ENCODE measurements at places on chromosomes 3 and 15.

- DNase-seq: no peak
Measured at GRCh38 chr15:78179906-78180305, 30.7 kb downstream of the IDH3A start.

DNA sequence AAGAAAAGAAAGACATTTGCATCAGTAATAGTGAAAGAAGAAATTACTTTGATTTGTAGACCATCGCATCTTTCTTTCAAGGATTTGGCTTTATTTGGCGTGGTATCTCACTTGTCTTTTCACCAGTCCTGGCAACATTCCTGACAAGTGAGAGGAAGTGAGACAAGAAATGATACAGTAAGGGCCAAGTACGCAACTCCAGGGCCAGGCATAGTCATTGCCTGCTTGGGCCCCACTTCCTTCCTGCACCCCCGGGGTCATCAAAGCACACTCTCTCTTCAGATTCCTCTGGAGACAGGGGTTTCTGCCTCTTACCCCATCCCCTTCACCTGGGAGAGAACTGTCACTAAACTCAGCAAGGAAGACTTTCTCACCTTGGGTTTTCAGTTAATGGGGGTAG is 55.1 kb downstream of the CD47 start:
- DNase-seq: no peak

- DNase-seq: no peak
Measured at GRCh38 chr3:143060906-143061305, 58.7 kb upstream of the CHST2 start.

DNA sequence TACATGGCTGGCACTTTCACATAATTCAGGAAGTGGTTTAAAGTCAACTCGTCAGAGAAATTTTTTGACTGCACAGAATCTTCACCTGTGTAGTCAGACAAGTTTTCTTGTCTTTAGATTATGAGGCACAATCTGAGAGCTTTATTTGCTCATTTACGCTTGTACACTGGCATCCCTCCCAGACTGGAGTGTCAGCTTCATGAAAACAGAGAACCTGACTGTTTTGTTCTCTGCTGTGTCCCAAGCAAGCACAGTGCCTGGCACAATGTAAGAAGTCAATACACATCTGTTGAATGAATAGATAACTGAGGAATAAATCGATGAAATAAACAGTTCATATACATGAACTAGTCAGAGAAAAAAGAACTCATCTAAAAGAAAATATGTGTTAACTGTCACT is 846.1 kb upstream of the CFAP20DC start:
- DNase-seq: no peak

DNA sequence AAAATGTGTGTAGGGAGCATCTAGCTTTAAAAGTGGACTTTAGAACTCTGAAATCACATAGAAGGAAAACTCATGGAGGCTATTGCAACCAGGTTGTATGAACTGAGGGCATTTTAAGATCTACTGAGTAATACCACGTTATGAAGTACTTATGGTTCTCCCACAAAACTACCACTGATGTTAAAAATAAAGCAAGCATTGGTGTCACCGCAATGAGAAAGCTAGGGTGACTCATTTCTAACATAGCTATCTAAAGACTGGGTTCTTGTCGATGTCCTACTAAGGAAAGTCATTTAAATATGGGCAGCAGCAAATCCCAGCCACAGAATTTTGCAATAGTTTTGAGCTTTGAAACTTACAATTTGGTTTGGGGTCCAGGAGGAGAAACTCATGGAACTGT is 584.8 kb downstream of the DIPK2A start:
- peak; percentile 2 for DNase-seq

- no peak for DNase-seq
Measured at GRCh38 chr15:20295238-20295811, 246.3 kb downstream of the GOLGA6L6 start.

DNA sequence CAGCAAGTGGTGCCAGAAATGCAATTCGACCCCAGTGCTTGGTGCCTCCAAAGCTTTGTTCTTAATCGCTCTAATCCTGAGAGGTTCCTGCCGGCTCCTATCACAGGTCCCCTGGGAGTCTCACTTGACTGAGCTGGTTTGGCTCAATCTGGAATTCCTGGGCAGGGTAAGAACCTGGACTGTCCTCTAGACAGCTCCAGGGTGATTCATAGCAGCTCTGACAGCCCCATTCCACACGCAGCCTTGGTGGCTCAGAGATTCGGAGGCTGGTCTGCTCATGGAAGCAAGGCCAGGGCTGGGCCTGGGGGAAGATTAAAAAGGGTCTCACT is 37.9 kb downstream of the MYO5C start:
- DNase-seq: peak; percentile 79

DNA sequence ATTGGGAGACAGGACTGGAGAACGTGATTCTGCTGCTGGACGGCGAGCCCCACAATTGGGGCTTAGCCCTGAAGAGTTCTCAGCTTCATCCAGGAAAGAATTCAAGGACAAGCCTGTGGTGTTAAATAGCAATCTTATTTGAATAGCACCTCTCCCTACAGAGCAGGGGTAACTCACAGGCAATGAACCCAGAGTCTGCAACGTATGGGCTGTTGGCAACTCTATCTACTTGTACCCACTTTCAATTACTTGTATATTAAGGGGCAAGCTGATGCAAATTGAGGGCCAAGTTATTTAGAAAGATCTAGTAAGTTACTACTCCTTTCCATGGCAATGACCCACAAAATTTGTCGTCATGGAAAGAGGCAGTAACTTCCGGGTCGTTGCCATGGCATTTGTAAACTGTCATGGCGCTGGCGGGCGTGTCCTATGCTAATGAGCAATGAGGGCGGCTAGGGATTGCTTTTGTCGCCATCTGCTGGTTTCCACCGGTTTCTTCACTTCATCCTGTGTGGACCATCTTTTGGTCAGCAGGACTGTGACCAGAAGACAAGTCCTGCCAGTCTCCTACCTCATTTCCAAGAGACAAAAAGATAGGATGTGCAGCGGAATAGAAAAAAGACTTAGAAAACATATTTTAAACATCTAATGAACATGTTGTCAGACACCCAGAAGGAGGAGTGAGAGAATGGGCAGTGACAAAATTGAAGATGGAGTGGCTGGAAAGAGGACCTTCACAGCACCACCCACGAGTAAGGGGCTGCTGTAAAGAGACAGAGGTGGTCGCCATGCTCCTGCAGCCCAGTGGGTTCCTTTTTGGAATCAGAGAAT is 45.8 kb upstream of the SH3BP5 start:
- DNase-seq: peak; percentile 83

DNA sequence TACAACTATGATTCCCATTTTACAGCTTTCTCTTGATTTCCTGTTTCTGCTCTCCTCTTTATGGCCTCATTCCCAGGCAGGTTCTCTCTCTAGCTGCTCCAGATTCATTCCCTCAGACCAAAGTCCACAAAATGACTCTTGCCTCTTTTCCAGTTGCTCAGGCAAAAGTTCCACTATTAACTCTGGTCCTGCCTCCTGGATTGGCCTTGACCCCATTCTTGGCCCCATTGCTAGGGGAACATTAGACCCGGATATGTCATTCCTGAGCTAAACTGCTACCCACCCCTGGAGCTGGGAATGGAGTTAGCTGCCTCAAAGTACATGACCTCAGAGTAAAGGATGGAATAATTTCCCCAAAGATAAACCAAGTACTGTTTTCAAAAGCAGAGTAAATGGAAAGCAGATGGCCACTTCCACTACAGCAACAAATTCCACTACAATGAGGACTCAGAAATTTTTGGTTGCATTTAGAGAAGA is 73.0 kb upstream of the GAP43 start:
- peak; percentile 15 for DNase-seq

- DNase-seq: no peak
Measured at GRCh38 chr3:198081421-198081844, 121.4 kb downstream of the LMLN start.

DNA sequence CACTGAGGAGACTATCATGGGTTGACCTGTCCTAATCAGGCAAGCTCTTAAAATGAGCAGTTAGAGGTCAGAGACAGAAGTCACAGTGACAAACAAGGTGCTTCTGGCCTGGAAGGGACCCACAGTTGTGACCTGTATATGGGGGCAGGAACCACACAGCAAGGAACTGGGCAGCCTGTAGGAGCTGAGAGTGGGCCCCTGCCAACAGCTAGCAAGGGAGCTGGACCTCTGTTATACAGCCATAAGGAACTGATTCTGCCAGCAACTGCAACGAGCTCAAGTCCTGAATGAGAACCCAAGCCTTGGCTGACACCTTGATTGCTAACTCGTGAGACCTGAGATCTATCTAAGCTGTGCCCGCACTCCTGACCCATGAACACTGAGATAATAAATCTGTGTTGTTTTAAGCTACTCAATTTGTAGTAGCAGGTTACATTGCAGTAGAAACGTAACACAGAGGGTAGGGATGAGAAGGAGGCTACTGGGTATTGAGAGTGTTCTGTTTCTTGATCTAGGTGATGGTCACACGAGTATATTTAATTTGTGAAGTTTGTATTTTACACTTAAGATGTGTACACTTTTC is 44.5 kb upstream of the MAGI1 start:
- no peak for DNase-seq

- DNase-seq: peak; percentile 15
Measured at GRCh38 chr3:190173426-190173825, 52.7 kb upstream of the P3H2 start.

GRCh38 chr15:65902373-65902772 is 33.1 kb downstream of the RAB11A start:
- DNase-seq: no peak

GRCh38 chr3:64268926-64269325 is 43.7 kb upstream of the PRICKLE2 start:
- DNase-seq: no peak

DNA sequence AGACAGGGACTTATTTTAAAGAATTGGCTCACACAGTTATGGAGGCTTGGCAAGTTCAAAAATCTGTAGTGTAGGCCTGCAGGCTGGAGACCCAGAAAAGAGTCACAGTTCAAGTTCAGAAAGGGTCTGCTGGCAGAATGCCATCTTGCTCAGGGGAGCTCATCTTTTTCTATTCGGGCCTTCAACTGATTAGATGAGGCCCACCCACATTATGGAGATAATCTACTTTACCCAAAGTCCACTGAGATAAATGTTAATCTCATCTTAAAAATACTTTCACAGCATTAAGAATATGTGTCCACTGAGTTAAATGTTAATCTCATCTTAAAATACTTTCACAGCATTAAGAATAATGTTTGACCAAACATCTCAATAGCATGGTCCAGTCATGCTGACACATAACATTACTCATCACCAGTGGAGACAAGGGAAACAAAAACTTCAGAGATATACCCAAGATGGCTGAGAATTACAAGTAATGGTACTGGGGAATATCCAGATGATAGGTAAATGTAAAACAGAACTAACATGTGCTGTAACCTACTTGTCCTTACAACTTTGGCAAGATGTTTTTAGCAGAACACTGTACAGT is 74.3 kb upstream of the STAC start:
- no peak for DNase-seq

DNA sequence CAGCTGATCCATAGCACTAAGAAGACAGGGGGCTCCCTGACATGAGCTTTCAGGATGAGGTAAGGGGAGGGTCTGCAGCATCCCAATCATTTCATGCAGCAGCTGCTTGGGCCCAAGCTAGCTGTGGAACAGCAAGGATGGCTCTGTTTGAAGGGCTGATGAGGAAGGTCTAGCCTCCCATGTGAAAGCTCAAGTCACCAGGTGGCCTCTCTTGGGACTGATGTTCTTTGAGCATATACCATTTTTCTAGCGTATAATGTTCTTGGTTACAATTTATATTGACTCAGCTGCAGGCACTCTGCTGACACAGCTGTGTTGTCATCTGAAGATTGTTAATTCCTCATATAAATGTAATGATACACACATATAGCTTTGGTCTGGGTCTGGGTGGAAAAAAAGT is 87.0 kb downstream of the CD200R1L start:
- no peak for DNase-seq

DNA sequence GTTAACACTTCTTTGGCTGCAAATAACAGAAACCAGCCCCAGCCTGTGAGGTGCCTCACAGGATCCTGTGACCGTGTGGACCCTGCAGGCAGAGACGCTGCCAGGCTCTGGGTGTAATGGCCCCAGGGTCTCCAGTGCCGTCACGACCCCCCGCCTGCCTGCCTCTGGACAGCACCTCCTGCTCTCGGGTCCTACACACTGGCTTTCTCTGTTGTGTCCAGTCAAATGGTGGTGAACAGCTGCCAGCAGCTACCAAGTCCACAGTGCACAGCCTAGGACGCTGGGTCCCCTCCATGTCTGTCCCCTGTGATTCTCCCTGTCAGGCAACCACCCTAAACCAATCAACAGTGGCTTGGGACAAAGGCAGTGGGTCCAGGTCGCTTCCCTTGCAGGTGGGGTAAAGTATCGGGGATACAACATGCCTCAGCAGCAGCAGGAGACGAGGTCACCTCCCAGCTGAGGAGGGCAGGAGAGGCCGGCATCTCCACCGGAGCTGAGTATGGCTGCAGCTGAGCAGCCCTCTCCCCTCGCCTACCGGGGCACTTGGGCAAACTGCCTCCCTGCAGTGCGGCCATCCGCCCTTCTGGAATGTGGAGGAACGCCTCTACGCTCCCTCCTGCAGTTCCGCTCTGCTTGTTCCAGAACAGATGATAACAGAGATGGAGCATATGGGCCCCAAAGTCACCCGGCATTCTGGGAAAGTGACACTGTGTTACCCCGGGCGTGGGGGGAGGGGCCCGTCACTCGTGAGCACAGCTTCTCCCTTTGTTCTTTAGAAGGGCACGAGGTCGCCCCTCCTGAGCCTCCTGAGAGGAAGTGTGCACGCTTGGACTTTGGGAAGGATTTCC is 21.1 kb upstream of the SKOR1 start:
- no peak for DNase-seq

DNA sequence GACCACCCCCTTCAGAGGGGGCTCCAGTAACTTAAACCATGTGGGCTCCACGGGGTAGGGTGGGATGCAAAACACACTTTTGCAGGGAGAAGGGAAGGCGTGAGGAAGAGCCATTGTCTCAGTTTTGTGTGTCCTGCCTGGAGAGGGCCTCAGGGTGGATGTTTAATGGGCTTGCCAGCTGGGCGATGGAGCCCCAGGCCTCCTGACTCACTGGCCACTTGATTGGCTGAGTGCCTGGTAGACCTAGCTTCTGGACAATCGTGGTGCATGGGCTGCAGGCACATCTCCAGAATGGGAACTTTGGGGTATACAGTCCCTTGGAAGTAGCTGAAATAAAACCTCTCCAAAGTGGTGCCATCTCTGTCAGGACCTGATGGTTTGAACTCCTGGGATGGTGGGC is 118.3 kb upstream of the MRPS22 start:
- peak; percentile 52 for DNase-seq

DNA sequence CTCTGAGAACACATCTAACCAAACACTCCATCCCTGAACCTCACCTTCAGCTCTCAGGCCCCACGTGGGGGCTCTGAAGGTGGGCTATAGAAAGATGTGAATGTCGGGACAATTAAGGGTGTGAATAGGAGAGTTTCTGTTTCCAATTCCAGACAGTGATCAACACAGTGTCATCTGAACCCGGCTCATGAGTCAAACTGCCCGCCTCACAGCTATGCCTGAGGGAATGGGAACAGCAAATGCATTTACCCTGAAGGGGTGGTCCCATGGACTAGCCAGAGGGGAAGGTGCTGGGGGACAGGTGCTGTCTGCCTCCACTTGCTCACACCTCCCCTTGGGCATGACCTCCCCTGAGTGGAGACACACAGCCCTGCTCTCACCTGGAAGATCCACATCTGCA is 6.3 kb downstream of the RTP2 start:
- no peak for DNase-seq
